Renal pelvis (tissue), 12 donors: ENCODE measurements at places on chromosomes 5 and 9. TPM values are rescaled to one million over a fixed set of nuclear protein-coding genes. Genes with fewer than 3 reads are reported as not detected.

GRCh38 chr5:149938279-149938678 is 6.3 kb downstream of the PDE6A start:
- DNase-seq: no peak

GRCh38 chr9:121992571-121993212 is 100.4 kb downstream of the TTLL11 start:
- DNase-seq: peak; percentile 79

DNA sequence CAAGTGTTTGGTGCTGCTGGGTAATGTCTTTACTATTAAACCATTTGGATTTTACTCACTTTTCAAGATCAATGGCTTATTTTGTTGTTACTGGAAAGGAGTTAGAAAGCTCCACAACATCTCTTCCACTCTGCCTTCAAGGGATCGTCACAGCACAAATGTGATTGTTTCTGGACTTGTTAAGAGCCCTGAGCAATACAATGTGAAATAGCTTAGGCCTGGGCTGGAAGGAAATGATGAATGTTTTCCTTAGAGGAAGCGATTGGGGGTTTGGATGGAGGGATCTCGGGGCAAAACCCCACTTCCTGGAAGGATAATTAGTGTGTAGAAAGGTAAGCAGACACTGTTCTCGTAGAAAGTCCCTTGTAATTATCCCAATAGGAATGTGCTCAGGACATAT is 59.3 kb upstream of the MYO10 start:
- no peak for DNase-seq

GRCh38 chr9:19975499-19975898 is 186.7 kb upstream of the SLC24A2 start:
- no peak for DNase-seq

GRCh38 chr5:78927657-78928282 is 57.3 kb downstream of the ARSB start:
- no peak for DNase-seq

DNA sequence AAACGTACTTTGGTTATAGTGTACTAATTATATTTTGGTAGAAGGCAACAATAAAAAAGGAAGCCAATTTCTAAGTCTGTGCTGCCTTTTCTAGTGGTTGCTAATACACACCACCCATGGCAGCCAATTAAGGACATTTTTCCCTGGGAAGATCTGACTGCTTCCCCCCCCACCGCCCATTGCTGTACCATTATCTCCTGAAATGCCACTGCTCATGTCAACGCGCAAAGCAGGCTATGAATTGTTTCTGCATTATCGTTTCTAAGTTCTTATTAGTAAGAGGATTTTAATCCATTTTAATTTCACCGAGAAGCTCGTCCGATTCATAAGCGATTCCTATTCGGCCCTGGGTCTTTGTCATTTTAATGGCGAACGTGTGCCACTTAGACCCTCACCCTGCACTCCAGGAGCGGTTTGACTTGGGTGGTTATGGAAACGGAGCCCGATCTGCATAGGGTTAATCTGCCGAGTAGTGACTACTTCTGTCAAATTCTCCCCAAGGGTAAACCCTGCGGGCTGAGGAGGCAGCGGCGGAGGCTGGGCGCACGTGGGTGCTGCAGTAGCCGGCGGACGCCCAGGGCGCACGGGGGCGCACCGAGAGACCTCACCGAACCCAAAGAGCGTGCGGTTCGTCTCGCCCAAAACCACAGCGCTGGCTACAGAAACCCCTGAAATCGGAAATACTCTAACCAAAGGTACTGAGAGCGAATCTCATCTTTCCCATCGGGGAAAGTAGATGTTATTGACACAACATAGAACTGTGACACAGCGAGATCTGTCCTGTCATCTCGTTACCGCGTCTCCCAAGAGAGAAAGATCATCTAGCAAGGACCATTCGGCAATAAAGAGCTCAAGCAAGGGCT is 55.8 kb upstream of the SHC3 start:
- DNase-seq: no peak

- DNase-seq: no peak
Observed at GRCh38 chr5:120988941-120989340, 524.8 kb downstream of the PRR16 start.

DNA sequence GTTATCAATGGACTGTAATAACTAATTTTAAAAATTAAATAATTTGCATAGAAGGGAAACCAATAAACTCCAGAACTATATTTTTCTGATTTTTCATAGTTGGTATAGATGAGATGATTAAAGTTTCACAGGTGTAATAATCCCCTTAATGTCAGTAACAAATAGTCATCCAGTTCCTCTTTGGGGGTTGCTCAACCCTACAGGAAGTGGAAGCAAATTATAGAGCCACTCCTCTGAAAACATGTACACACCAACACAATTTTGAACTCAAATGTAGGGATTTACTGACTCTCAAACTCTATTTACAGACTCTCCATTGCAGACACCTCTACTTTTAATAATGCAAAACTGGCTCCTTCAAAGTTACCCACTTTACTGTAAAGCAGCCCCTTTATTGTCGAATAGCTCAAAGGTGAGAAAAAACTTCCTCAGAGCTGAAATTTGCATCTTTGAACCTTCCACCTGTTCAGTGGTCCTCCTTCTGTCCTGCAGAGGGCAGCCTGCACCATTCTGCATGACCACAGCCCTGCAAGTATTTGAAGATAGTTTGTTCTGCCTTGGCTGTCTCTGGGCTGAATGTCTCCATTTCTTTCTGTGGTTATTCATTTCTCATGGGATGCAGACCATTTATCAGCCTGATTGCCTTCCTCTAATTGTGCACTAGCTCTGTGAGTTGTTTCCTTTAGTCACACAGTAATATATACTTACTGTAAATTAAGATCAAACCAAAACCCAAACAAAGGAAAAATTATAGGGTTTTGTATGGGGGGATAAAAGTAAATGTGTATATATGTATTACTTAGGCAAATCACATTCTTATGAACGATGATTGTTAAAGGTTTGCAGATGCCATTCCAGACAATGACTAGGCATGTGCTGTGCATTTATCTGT is 383.2 kb upstream of the SGCD start:
- peak; percentile 35 for DNase-seq

ETF1 gene
- 65.9 TPM for polyA plus RNA-seq

CPEB4 gene
- 40.5 TPM for polyA plus RNA-seq

KLF4 gene
- polyA plus RNA-seq: 6.4 TPM

HAVCR2 gene
- polyA plus RNA-seq: 12.1 TPM
